Left ventricle myocardium inferior (tissue), 1 donor: ENCODE measurements at places on chromosomes 1 and 21. TPM values are rescaled to one million over a fixed set of nuclear protein-coding genes. Genes with fewer than 3 reads are reported as not detected.

The OR2T33 gene
- total RNA-seq: not detected

The CD160 gene
- not detected for total RNA-seq

The PERM1 gene
- 160 TPM for total RNA-seq

The SPAG17 gene
- total RNA-seq: not detected

GRCh38 chr1:45864167-45865106, 61.0 kb downstream of the MAST2 start:
- no peak for DNase-seq

GRCh38 chr1:206506405-206507283, 687 bp upstream of the RASSF5 start:
- DNase-seq: no peak

DNA sequence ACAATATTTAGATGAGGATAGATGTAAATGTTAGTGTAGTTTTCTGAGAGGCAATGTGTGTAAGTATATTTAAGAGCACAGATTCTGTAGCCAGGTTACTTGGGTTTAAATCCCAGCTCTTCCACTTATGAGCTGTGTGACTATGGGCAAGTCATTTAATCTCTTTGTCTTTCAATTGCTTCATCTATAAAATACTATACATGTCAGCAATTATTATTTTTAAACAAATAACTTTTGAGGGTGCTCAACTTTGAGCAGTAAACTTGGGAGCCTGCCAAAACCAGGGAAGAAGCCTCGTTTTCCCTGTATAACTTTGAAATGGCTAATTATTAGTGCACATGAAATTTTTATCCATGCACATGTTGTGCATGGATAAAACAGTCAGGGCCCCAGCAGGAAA, 222.8 kb downstream of the FOXD2 start:
- DNase-seq: no peak
